Activated CD8-positive, alpha-beta T cell treated with anti-CD3 and anti-CD28 coated beads, Interleukin-2, amount 10 ng/mL, durations not matched to agents 7 days and 5 days (primary cell): ENCODE measurements at places on chromosomes 6 and 20. TPM values are rescaled to one million over a fixed set of nuclear protein-coding genes. Genes with fewer than 3 reads are reported as not detected.

The KCNK16 gene
- not detected for total RNA-seq

The SPATA25 gene
- total RNA-seq, result 0.76 TPM

The HLA-DOA gene
- total RNA-seq, result 3.3 TPM

The PHACTR1 gene
- total RNA-seq, result 0.61 TPM

The MCCD1 gene
- not detected for total RNA-seq

The GSTA2 gene
- total RNA-seq, result not detected

The CGA gene
- not detected for total RNA-seq

The EDN3 gene
- not detected for total RNA-seq

The MYLK2 gene
- total RNA-seq, result 0.89 TPM

The ARFGAP1 gene
- 75.6 TPM for total RNA-seq

The HLA-DOB gene
- total RNA-seq, result 17.0 TPM

The MUCL3 gene
- not detected for total RNA-seq

The MYB gene
- 8.2 TPM for total RNA-seq

The ATP6V1G2 gene
- 2.5 TPM for total RNA-seq

The UST gene
- 0.42 TPM for total RNA-seq

- no peak for DNase-seq
- H3K4me3 ChIP-seq, result no peak overlapping the region
- no peak overlapping the region for H3K27ac ChIP-seq
Measured at GRCh38 chr6:5632348-5632935, 371.1 kb downstream of the FARS2 start.

- peaks cover 10% of the 10 kb centered on the region for H3K36me3 ChIP-seq
- H3K27me3 ChIP-seq, result no peaks in the 10 kb centered on the region
- H3K27ac ChIP-seq, result peak overlapping the region; percentile 93
- peak; percentile 51 for DNase-seq
Measured at GRCh38 chr6:145963216-145964068, 716 bp downstream of the SHPRH start.

- no peak overlapping the region for H3K4me3 ChIP-seq
- H3K4me1 ChIP-seq, result peaks cover 3% of the 10 kb centered on the region
- H3K36me3 ChIP-seq, result peaks cover 3% of the 10 kb centered on the region
- H3K27me3 ChIP-seq, result peaks cover 18% of the 10 kb centered on the region
- DNase-seq, result no peak
Measured at GRCh38 chr6:140597181-140597580, 1222.7 kb upstream of the CITED2 start.

DNA sequence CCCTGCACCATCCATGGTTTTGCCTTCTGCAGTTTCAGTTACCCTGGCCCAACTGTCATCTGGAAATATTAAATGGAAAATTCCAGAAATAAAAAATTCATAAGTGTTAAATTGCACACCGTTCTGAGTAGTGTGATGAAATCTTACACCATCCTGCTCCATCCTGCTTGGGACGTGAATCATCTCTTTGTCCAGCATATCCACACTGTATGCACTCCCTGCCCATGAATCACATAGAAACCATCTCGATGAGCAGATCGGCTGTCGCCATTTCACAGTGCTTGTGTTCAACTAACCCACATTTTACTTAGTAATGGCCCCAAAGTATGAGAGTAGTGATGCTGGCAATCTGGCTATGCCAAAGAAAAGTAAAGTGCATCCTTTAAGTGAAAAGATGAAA is 105.9 kb upstream of the ID4 start:
- no peaks in the 10 kb centered on the region for H3K27me3 ChIP-seq
- H3K4me1 ChIP-seq, result no peaks in the 10 kb centered on the region
- DNase-seq, result no peak
- H3K27ac ChIP-seq, result no peak overlapping the region

GRCh38 chr6:125906158-125906998 is 50.2 kb upstream of the HINT3 start:
- no peak overlapping the region for H3K27ac ChIP-seq
- H3K27me3 ChIP-seq, result no peaks in the 10 kb centered on the region
- H3K4me3 ChIP-seq, result no peak overlapping the region
- DNase-seq, result peak; percentile 59

DNA sequence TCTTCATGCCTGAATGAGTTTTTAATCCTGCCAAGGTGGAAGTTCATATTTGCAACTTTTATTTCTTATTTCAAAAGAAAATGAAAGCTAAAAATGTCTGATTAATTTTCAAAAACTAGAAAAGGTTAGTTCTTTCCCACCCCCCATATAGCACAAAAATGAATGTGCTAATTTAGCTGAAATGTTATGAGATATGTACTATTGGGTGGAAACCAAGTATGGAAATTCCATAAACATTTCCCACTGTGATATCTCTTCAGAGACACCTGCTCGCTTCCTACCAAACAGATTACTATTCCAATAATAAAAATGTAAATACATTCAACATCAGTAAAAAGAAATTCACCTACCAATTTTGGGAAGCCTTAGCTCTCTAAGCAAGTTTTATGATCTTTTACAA is 678.6 kb upstream of the ID4 start:
- no peak overlapping the region for H3K4me3 ChIP-seq
- no peaks in the 10 kb centered on the region for H3K4me1 ChIP-seq
- H3K36me3 ChIP-seq, result no peaks in the 10 kb centered on the region
- no peaks in the 10 kb centered on the region for H3K27me3 ChIP-seq

GRCh38 chr6:52547647-52548352 is 29.1 kb downstream of the TRAM2 start:
- no peaks in the 10 kb centered on the region for H3K36me3 ChIP-seq
- DNase-seq, result no peak
- peaks cover 2% of the 10 kb centered on the region for H3K27me3 ChIP-seq
- H3K27ac ChIP-seq, result no peak overlapping the region

DNA sequence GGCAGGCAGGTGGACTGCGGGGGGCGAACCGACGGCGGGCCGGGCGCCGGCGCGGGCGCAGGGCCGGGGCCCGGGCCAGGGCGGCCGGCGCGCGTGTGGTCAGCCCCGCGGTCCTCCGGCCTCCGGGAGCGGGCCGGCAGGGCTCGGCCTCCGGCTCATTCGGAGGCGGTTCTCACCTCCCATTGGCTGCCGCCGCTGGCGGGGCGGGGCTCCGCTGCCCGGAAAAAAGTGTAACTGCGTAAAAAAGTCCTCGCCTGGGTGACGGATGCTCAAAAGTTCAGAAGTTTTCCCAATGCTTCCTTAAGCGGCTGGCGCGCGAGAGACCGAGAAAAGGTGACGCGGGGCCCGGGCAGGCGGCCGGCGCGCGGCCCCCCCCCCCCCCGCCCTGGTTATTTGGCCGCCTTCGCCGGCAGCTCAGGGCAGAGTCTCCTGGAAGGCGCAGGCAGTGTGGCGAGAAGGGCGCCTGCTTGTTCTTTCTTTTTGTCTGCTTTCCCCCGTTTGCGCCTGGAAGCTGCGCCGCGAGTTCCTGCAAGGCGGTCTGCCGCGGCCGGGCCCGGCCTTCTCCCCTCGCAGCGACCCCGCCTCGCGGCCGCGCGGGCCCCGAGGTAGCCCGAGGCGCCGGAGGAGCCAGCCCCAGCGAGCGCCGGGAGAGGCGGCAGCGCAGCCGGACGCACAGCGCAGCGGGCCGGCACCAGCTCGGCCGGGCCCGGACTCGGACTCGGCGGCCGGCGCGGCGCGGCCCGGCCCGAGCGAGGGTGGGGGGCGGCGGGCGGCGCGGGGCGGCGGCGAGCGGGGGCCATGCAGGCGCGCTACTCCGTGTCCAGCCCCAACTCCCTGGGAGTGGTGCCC is at the start of gene FOXC1:
TSS of gene FOXC1 (plus strand) at position 268 of the 849 bp plus-strand sequence. CDS start at position 799, 531 bp downstream.
- peaks cover 9% of the 10 kb centered on the region for H3K36me3 ChIP-seq
- H3K27ac ChIP-seq, result no peak within 1 kb of the TSS
- H3K4me3 ChIP-seq, result peak within 1 kb of the TSS; percentile 60
- peak; percentile 45 for DNase-seq
- peaks cover 60% of the 10 kb centered on the region for H3K27me3 ChIP-seq

- peaks cover 26% of the 10 kb centered on the region for H3K27me3 ChIP-seq
- no peak overlapping the region for H3K4me3 ChIP-seq
- no peak overlapping the region for H3K27ac ChIP-seq
- no peaks in the 10 kb centered on the region for H3K36me3 ChIP-seq
Measured at GRCh38 chr6:43468240-43468639, 9.1 kb upstream of the TJAP1 start.

- H3K36me3 ChIP-seq, result no peaks in the 10 kb centered on the region
- no peak for DNase-seq
- H3K4me1 ChIP-seq, result no peaks in the 10 kb centered on the region
- H3K4me3 ChIP-seq, result no peak overlapping the region
- H3K27ac ChIP-seq, result no peak overlapping the region
Measured at GRCh38 chr6:67766057-67766456, 869.0 kb upstream of the ADGRB3 start.

GRCh38 chr6:13766201-13766634 is 48.1 kb downstream of the MCUR1 start:
- no peaks in the 10 kb centered on the region for H3K27me3 ChIP-seq
- no peak for DNase-seq
- peaks cover 5% of the 10 kb centered on the region for H3K36me3 ChIP-seq
- no peak overlapping the region for H3K4me3 ChIP-seq
- peaks cover 51% of the 10 kb centered on the region for H3K4me1 ChIP-seq

DNA sequence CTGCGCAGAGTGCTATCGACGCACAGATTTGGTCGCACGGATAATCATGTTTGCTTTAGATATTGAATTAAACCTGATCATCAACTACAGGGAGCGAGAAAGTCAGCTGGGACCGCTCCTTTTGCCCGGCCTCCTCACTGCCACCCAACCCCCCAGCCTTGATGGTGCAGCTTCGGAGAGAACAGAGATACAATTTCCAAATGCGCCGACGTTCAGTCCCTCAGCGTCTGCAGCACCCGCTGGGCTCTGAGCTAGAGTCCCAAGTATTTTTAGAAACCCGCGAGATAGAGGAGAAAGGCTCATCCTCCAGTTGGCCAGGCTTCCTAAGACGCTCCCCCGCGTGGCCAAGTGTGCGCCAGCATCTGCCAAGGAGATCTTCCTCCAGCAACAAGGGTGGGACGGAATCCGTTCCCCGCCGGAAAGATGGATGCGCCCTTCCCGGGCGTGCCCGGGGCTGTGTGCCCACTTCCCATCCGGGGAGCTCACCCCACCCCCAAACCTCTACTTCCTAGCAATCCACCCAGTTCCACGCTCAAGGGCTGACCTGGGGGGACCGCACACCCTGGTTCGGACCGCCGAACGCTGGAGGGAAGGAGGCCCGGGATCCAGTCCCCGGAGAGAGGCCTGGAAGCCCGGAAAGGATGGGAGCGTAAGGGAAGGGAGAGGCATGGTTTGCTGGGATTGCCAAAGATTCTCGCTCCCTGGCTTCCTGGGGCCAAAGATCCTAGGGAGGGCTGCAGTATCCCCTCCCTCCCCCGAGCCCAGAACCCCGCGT is 4.1 kb downstream of the NKX2-2 start:
- peaks cover 68% of the 10 kb centered on the region for H3K27me3 ChIP-seq
- DNase-seq, result no peak
- H3K27ac ChIP-seq, result peak overlapping the region; percentile 76
- peaks cover 40% of the 10 kb centered on the region for H3K4me1 ChIP-seq

- H3K4me1 ChIP-seq, result no peaks in the 10 kb centered on the region
- no peak for DNase-seq
- H3K4me3 ChIP-seq, result no peak overlapping the region
- no peak overlapping the region for H3K27ac ChIP-seq
- no peaks in the 10 kb centered on the region for H3K36me3 ChIP-seq
Measured at GRCh38 chr6:106677282-106677681, 47.9 kb downstream of the QRSL1 start.

DNA sequence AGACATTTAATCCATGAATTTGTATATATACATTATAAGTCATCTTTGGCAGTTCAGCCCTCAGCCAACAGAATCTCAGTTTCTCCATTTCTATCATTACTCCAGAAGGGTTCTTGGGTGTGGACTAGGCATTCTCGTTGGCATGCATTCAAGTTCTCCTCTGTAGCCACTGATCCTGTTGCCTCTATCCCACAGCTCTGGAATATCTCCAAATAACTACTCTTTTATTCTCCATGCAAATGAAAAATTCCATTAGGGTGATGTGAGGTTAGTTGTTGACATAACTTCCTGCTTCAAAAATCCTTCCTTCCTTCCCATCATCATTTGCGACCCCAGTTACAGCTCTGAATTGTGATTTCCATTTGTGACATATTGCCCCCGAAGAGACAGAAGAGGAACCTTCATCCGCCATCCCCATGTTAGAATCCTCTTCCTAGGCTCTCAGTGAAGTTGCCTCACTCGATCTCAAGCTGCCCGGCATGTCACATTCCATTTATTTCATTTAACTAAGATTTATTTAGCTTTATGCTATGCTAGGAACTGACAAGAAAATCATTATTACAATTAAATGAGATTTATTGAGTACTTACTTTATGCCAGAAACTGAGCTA is 93.7 kb upstream of the EDN1 start:
- no peak overlapping the region for H3K4me3 ChIP-seq
- no peak overlapping the region for H3K27ac ChIP-seq
- H3K4me1 ChIP-seq, result no peaks in the 10 kb centered on the region
- peaks cover 4% of the 10 kb centered on the region for H3K27me3 ChIP-seq
- H3K36me3 ChIP-seq, result no peaks in the 10 kb centered on the region

GRCh38 chr6:139473231-139473701 is 98.8 kb upstream of the CITED2 start:
- peaks cover 11% of the 10 kb centered on the region for H3K27me3 ChIP-seq
- no peak overlapping the region for H3K4me3 ChIP-seq
- no peaks in the 10 kb centered on the region for H3K36me3 ChIP-seq

- H3K27me3 ChIP-seq, result peaks cover 94% of the 10 kb centered on the region
- H3K27ac ChIP-seq, result peak overlapping the region; percentile 74
- peak; percentile 59 for DNase-seq
- H3K36me3 ChIP-seq, result peaks cover 23% of the 10 kb centered on the region
Measured at GRCh38 chr20:38726804-38727606, 2.7 kb downstream of the SLC32A1 start.

DNA sequence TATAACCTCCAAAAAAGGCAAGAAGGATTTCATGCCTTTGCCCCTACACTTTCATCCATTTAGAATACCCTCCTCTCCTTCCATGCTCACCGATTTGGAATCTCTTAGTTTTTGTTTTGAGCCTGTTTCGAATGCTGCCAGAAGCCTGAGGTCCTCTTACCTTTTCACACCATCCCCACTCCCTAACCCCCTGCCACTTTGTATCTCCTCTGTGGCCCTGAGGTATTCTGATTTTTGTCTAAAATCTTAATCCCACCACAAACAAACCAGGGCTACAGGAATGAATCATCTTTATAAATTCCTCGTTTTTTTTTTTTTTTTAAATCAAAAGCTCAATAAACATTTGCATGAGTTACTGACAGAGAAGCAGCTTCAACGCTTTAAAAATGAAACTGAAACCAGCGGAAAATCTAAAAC is 1.6 kb upstream of the RPS12 start:
- H3K4me1 ChIP-seq, result peaks cover 36% of the 10 kb centered on the region
- peaks cover 39% of the 10 kb centered on the region for H3K36me3 ChIP-seq
- peak overlapping the region; percentile 97 for H3K27ac ChIP-seq

DNA sequence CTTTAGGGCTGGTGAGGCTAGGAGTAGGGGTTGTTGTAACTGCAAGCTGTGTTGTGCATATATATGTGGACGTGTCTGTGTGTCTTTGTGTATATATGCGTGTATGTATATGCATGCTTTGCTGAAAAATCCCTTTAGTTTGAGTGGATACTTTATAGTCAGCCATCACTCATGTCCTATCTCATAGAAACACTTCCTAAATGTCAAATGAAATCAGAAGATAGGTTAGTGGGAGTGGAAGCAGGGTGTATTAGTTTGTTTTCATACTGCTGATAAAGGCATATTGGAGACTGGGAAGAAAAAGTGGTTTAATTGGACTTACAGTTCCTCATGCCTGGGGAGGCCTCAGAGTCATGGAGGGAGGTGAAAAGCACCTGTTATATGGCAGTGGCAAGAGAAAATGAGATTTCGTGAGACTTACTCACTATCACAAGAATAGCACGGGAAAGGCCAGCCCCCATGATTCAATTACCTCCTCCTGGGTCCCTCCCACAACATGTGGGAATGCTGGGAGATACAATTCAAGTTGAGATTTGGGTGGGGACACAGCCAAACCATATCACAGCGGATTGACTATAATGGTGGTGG is 131.1 kb downstream of the JARID2 start:
- no peak overlapping the region for H3K27ac ChIP-seq
- no peak overlapping the region for H3K4me3 ChIP-seq
- no peaks in the 10 kb centered on the region for H3K27me3 ChIP-seq
- peaks cover 32% of the 10 kb centered on the region for H3K4me1 ChIP-seq
- no peak for DNase-seq
